NB4 (cell line): ENCODE measurements at places on chromosomes 6 and 20.

DNA sequence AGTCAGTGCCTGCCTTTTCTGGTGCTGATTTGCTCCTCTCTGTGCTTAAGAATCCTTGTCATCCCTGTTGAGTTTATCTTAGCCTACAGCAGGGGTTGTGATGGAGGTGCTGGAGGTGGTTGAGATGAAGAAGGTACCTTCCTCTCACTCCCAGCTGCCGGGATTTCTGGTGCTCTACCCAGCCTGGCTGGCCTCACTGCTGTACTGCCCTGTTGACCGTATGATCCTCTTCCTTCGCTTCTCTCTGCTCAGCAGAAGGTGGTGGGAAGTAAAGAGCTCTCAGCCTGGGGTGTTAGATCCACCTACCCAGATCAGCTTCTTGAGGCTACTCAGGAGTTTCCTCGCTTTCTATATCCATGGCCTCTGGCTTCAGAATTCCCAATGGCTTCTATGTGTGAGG is 101.0 kb upstream of the NXT1 start:
- DNase-seq = no peak

DNA sequence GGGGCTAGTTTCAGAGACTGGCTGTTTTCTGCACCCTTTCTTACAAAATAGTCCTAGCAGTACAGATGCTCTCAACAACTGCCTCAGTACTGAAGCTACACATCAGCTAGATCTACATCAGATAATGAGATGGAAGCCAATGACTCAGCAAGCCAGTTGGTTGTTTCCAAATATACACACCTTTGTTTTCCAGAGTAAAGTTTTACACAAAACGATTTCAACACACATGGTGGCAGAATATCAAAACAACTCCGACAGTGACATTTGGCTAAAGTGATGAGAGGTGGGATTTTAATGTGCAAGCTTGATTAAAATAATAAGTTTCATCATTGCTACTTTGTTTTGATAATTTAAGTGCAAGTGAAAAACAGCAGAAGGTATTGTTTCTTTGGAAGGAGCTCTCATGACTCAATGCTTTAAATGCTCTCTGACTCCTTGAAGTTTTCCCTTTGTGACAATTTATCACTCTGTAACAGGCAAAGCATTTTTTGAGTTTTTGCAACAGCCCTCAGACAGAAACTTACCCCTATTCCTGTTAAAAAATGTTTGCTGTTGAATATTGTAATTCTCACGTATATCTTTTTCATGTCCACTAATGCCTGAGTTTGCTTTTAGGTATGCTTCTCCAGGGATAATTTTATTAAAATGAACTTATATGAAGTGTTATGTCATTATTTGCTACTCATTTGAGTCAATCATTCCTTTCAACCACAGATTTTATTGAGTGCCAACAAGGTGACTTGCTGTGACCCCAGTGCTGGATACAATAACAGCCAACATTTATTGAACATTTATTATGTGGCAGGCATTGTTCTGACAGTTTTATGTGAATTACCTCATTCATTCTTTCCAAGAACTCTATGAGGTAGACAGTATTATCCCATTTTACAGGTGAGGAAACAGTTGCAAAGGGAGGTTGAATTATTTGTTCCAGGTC is 882.0 kb downstream of the TFAP2A start:
- no peak for DNase-seq

GRCh38 chr20:46810448-46811223 is 84.0 kb upstream of the EYA2 start:
- no peak for DNase-seq

GRCh38 chr20:59786801-59787537 is 146.5 kb downstream of the SYCP2 start:
- DNase-seq = peak; percentile 72

DNA sequence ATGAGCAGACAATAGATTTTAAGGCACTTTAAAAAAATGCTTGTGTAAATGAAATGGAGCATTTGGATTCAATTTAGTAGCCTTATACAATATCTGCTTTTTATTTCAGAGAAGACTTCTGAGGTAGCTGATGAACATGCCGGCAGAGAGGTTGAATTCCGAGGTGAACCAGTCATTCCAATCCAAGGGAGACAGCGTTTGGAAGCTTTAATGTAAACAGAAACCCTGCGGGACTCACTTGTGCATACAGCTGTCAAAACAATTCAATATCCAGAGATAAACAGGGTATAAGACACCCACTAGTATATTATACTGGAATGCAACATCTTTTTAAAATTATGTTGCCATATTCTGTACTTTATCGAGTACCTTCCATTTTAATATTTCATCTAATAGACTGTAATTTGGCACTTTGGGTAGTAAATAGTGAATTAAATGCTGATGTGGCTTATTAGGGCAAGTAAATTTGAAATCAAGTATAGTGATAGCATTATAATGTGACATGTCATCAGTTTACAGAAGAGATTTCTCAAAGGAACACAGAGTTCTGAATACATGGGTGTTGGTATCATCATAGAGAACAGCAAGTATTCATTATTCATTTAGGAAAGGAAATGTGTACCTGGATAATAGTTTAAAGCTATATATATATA is 347.7 kb downstream of the PRKN start:
- DNase-seq = no peak

DNA sequence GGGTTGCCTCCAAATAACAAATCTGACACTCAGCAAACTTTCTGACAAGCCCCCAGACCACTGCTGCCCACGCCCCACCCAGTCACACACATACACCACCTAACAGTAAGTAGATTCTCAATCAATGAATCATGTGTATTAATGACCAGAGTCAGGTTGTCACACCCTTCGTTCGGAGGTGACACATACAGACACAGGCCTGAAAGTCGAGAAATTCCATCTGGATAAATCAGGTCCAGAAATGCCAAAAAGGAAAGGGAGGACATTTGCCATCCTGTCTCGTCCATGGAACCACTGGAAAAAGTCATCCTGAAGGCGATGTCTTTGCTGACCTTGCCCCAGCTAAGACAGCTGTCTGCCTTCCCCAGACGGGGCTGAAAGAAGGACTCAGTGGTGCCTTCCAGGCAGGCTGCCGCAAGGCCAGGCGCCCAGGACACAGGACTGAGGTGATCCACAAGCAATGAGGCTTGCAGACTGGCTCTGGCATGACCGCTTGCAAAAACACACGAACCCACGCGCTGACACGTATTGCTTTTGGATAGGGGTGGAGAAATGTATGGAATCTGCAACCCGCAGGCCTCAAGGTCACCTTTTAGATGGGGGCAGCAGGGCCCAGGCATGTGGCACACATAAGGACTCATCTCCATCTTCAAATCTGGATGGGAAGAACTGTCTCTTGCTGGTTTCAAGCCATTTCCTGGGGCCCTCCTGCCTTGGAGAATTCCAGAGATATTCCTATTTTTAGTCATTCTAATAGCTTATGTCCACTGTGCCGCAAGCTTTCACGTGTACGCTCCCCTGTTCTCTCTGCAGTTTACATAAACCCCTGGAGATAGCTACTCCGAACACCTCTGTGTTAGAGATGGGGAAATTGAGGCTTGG is 9.0 kb downstream of the NFATC2 start:
- no peak for DNase-seq

- peak; percentile 95 for DNase-seq
Measured at GRCh38 chr20:53839423-53840176, 230.8 kb downstream of the BCAS1 start.

- peak; percentile 86 for DNase-seq
Measured at GRCh38 chr6:118581489-118581959, 33.4 kb downstream of the PLN start.

GRCh38 chr20:1038205-1038604 is 36.1 kb upstream of the RSPO4 start:
- no peak for DNase-seq

GRCh38 chr20:38523697-38524096 is 51.1 kb downstream of the RALGAPB start:
- peak; percentile 36 for DNase-seq

DNA sequence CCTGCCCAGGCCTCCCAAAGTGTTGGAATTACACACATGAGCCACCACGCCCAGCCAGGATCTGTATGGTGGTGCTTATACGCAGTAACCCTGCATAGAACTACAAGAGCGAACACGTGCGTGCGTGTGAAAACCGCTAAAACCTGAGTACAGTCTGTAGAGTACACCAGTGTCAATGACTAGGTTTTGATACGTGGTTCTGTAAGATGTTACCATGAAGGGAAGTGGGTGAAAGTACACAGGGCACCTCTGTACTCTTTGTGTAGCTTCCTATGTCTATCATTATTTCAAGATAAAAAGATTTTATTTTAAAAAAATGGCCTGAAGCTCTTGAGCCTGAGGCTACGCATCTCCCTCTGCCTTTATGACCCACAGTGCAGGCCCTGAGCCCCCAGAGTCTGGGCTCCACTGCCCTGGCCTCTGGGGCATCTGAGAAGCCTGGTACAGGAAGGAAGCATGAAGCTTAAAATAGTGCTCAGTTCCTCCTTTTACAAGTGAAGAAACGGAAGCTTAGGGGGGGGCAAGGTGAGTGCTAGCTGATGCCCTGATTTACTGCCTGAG is 21.6 kb downstream of the LY86 start:
- peak; percentile 54 for DNase-seq

- peak; percentile 16 for DNase-seq
Measured at GRCh38 chr6:12291839-12292604, 1.9 kb downstream of the EDN1 start.

GRCh38 chr20:10423735-10424134 is 10.3 kb downstream of the MKKS start:
- no peak for DNase-seq
